ENCODE measurements at places on chromosomes 3 and 15.

GRCh38 chr15:101464256-101464998 lies 25.1 kb downstream of the PCSK6 start:
- no peak for DNase-seq

DNA sequence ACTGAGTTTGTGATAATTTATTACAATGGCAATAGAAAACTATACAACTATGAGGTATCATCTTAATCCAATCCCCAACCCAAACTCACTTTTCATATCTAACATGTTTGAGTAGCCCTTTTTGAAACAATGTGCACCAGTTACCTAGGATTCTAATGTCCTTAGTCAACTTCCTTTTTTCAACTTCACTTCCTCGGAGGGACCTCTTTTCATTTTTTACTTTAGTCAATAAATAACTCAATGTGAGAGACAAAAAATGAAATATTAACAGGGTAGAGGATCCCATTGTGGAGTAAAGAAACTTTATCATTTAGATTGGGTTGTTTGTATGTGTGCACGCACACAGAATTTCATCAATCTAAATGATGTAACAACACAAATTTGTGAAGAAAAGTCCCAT lies 193.6 kb upstream of the LRRC3B start:
- no peak for DNase-seq

GRCh38 chr15:32029409-32029861 lies 880 bp upstream of the CHRNA7 start:
- DNase-seq, result no peak

- DNase-seq, result no peak
Measured at GRCh38 chr3:182629521-182629920, 163.8 kb upstream of the ATP11B start.

DNA sequence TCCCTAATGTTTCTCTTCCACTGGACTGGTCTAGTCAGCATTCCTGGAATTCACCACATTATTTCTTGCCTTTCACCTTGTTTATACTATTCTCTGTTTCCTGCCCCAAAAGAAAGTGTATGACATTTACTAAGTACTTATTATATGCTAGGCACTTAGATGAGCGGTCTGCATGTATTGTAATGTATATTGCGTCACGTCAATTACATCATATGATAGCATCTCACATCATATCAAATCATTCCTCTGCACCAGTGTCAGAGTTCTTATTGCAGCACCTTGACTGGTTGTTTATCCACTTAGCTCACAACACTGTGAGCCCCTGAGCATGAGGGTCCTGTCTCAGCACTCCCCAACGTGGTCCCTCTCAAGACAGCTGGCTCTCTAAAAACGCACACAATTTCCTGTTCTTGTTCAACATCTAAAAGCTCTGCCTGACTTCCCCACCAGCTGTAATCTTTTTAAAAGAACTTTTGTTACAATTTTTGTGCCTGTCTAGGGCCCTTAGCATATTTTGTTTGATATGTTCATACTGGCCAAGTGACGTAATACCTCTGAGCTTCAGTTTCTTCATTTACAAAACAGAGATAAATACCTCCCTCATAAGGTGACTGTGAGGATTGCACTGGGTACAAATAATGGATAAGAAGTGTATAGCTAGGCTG lies 58.8 kb downstream of the ARHGAP31 start:
- peak; percentile 58 for DNase-seq

DNA sequence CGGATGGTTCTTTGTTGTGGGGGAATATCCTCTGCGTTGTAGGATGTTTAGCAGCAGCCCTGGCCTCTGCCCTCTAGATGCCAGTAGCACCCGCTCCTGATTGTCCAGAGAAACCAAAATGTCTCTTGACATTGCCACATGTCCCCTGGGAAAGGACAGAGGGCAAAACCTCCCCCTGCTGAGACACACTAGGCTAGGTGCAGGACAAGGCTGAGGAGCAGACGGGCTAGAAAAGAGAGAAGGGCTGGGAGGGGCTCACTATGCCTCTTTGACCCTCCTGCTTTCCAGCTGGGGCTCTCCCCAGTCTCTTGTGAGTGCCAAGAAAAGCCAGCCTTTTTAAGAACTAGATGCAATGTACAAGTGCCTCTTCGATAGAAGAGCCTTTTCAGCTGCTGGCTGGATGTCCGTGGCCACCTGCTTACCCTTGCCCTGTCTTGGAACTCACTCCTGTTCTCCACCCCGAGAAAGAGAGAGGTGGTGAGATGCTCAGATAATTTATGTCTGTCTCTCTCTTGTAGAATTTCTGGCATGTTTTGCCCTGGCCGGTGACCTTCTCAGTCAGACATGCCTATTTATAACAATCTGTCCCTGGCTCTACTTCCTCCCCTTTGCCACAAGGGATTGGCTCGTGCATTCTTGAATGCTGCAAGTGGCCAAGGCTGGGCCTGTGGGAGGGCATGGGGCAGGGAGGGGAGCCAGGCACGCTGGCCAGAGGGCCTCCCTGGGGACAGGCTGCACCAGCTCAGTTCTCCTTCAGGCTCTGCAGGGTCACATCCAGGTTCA lies 142.6 kb downstream of the RPLP1 start:
- no peak for DNase-seq

DNA sequence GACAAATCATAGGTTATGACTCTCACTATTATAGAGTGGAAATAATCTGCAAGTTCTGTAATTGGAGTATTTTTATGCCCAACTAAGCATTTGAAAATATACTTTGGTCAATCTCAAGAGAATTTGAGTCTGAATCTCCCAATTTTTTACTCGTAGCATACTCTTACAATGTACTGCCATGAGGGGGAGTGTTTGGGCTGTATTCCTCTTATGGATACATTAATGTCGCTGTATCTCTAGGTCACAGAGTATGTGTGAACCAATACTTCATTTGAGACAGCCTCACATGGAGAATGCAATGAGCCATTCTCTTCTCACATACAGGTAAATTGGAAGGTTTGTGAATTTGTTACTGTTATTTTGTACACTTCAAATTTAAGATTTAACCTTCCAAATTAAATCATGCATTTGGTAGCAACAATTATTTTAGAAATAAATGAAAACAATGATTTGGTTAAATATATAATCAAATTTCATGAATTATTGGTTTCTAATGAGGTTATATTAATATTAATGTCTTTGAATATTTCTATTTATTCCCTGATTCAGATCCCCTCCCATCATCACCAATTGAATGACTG lies 5.5 kb upstream of the CD200 start:
- peak; percentile 56 for DNase-seq

DNA sequence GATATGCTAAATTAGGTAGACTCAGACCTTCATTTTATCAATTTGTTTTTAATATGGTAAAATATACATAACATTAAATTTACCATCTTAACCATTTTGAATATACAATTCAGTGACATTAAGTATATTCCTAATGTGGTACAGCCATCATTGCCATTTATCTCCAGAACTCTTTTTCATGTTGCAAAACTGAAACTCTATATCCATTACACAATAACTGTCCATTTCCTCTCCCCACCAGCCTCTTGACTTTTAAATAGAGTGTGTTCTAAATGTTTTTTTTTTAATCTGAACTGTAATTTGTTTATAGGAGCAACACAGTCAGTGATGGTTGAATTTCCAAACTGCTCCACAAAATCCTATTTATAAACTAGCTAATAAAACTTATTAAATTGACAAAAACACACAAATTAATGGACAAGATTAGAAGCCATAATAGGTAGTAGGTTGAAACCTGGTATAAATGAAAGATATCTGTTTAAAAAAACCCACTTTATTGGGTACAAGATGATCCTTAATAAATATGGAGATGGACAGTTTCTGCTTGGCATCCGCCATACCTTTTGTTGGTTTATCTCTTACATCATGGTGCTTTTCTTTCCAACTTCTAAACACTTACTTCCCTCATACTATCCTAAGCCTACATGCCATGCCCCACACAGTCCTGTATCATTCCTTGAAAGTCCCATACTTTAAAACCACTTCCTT lies 142.4 kb downstream of the ZPLD1 start:
- no peak for DNase-seq

DNA sequence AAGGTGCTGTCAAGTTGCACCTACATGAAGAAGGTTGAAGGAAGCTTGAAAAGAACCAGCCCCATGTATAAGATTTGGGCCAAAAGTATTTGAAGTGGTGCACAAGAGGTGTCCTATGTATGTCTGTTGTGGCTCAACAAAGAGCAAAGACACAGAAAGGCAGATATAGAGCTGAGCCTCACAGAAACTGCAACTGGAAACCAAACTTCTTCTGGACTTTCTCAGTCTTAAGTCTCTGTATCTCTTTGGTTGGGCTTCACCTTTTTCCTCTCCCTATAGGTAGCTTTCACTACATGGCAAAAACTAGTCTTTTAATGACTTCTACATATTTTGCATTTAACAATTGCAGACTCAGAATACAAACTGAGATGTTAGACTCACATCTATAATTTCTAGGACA lies 8.8 kb upstream of the CMC1 start:
- DNase-seq, result no peak

DNA sequence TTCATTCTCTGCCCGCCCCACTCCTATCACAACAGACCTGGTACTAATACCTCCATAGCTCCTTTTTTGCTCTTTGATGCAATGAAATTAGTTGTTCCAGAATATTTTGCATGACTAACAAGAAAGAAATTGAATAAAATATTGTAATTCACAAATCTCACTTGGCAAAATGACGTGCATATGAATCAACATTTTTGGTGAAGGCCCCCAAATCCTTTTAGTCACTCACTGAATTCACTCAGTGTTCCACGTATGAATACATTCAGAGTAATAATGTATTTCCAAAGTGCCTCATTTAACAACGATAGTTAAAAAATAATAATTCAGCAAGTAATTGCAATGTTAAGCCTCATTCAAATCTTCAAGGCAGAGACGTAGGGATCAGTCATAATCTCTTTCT lies 148.6 kb upstream of the STRIT1 start:
- no peak for DNase-seq

- DNase-seq, result no peak
Measured at GRCh38 chr3:54969652-54970051, 41.8 kb upstream of the LRTM1 start.

DNA sequence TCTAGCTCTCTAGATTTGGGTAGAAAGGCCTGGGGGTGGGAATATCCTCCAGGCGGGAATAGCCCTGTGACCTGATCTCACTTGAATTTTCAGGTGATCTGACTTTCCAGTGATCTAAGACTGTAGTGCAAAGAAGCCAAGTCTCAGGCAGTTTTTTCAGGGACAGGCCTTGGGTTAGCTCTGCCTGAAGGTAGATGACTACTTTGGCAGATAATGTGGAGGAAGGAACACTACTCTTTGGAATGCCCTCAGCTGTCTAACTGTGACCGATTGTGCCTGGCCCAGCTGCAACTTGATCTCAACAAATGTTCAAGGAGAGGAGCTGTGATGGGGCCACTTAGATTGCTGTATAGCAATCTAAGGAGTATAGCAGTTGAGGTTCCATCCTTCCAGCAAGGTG lies 193.7 kb downstream of the TCF12 start:
- DNase-seq, result no peak

DNA sequence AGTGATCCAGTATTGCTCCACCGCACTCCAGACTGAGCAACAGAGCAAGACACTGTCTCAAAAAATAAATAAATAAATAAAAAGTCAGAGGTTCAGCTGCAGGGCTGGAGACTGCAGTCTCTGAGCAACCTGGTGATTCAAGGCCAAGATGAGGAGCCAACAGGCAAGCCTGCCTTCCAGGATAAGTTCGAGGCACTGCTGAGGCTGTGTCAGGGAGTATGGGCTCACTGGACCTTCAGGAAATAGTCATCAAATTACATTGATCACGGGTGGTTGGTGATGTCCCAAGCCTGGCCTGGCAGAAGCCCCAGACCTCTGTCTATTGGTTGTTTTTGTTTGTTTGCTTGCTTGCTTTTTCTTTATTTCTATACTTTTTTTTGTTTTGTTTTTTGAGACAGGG lies 41.5 kb downstream of the IDH2 start:
- DNase-seq, result no peak

DNA sequence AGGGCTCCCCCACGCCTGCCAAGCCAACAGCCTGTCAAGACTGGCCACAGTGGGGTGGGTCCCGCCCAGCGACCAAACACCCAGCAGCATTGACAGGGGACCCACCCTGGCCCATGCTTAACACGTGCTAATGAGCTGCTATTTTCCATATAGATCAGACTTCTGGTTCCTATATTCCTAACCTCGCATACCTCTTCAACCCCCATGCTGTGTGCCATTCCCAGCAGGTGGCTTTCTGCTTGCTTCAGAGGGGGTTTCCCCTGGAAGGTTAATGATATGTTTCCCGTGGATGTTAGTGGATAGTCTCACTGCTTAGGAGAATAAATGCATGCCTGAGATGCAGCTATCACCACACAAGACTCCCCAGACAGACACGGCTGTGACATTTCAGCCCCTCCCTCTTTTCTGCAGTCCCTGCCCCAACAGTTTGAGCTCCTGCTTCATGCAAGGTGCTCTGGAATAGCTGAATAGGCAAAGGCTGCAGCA lies 37.9 kb upstream of the MGLL start:
- DNase-seq, result no peak

All from amniotic stem cell (primary cell).